ENCODE measurements at places on chromosomes 1 and 21.

DNA sequence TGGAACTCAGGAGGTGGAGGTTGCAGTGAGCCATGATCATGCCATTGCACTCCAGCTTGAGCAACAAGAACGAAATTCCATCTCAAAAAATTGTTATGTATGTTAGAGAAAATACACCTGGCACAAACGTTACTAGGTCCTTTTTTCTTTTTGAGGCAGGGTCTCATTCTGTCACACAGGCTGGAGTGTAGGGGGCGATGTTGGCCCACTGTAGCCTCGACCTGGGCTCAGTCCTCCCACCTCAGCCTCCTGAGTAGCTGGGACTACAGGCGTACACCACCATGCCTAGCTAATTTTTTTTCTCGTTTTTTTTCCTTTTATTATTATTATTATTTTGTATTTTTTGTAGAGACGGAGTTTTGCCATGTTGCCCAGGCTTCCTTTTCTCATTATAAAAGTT, 4.4 kb downstream of the HAX1 start:
- no peak for DNase-seq

DNA sequence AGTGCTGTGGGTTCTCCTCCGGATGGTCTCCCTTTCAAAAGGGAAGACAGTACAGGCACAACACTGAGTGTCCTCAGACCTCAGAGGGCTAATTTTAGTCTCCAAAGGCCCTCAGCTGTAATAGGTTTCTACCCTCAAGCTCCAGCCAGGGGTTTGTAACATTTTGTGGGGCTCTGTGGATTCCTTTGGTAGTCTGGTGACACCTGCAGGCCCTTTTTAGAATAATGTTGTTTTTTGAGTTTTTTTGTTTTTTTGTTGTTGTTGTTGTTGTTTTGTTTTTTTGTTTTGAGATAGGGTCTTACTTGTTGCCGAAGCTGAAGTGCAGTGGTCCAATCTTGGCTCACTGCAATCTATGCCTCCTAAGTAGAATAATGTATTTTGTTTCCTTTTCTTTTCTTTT, 15.0 kb upstream of the TMEM201 start:
- peak; percentile 10 for DNase-seq

- no peak for DNase-seq
Observed at GRCh38 chr1:213050745-213051126, 305 bp upstream of the RPS6KC1 start.

DNA sequence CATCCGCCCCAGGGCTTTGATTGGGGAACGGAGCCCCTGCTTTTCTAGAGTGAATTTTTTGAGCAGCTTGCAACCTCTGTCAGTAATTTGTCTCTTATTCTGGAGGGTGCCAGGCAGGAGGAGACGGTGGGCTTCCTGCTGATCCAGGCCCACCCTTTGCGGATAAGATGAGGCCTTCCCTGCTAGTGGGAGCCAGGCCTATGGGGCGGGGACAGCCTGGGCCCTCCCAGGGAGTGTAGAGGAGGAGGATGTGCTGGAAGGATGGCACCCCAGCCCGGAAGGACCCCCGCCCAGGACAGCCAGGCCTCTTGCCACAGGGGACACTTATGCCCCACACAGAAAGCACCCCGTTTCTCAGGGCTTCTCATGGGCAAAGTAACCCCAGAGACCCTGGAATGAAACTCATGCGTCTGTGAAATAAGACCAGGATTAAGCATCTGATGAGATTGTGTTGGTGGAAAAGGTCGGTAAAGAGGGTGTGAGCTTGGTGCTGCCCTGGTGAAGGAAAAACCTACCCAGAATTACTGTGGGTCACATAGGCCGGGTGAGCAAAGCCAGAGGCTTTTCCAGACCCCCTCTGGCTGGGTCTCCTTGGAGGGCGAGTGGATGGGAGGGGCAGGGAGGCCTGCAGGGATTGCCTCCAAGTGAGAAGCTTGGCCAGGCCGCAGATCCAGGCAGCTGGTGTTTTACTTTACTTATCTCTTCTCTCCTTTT, 118.7 kb downstream of the SIK1 start:
- DNase-seq: no peak

DNA sequence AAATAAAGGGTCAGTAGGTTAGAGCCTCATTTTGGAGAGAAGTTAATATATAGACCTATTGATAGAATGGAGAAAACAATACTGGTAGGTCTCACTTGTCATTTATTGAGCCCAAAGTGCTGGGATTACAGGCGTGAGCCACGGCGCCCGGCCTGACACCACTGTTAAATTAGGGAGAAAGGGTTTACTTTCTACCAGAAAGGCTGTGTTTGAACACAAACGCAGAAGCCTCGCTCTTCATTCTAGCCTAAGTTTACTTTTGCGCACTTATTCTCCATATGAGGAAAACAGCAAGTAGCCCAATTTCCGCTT, 710 bp upstream of the PRPF3 start:
- DNase-seq: peak; percentile 15

DNA sequence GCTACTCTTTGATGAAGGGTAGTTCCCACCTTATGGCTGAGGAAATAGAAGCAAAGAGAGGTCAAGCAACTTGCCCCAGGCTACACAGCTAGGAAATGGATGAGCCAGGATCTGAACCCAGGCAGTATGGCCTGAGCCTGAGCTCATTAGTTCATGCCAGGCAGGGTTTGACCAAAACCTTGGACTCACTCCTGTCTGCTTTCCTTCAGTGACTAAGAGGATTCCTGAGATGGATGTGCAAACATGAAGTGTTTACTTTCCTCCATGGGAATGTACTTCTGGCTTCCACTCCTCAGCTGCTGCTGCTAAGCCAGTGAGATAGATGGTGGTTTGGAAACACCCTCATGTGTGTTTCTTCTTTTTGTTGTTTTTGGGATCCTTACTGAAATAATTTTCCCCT, 35.1 kb upstream of the ERRFI1 start:
- no peak for DNase-seq

- DNase-seq: no peak
Observed at GRCh38 chr1:147664206-147664605, 6.1 kb downstream of the ACP6 start.

DNA sequence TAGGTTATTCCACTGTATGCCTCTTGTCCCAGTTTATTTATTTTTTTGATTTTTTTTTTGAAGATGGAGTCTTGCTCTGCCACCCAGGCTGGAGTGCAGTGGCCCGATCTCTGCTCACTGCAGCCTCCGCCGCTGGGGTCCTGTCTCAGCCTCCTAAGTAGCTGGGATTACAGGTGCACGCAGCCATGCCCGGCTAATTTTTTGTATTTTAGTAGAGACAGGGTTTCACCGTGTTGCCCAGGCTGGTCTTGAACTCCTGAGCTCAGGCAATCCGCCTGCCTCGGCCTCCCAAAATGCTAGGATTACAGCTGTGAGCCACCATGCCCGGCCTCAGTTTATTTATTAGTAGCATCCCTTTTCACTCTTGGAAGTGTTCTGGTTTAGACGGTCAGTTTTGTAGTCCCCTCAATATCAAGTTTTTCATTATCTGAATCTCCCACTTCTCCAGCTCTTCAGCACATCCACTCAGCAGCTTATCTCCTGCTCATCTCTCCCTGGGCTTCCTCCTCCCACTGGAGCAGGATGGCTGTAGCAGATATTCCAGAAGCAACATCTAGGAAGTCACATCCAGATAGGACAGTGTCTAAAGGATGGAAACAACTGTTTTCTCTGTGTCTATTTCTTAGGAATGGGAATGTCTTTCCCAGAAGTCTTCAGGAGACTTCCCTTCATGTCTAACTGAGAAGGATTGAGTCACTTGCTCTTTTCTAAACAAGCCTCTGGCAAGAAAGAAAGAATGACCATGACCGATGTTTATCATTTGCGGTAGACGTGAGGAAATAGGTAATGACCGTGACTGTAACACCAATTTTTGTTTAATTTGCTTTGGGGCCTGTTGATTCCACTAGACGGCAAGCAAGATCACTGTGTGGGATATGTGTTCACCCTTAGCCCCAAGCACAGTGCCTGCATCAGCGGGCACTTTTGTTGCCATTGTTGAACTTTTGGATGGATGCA, 14.4 kb downstream of the CCDC190 start:
- no peak for DNase-seq

DNA sequence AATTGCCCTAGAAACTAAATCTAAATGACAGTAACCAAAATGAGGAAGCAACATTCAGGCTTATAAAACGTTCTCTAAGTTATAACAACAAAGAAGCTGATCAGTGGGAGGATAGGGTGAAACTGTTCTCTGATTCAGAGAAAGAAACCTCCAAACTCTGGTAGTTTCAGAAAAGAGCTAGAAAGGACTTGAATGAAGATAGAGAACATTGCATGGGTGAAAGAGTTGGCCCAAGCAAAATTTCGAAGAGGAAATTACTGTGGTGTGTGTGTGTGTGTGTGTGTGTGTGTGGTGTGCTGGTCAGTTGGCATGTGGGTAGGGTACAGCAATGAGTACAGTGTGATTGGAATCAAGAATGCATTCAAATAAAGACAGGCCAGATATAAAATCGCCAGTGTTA, 16.5 kb upstream of the SPAG17 start:
- DNase-seq: no peak

GRCh38 chr1:173049322-173049633, 1.5 kb downstream of the TNFSF18 start:
- DNase-seq: no peak

GRCh38 chr1:224784265-224785039, 145.0 kb upstream of the DNAH14 start:
- DNase-seq: peak; percentile 60

- no peak for DNase-seq
Observed at GRCh38 chr21:35147439-35147838, 98.3 kb upstream of the RUNX1 start.

GRCh38 chr1:115595279-115596079, 46.3 kb upstream of the VANGL1 start:
- peak; percentile 58 for DNase-seq

DNA sequence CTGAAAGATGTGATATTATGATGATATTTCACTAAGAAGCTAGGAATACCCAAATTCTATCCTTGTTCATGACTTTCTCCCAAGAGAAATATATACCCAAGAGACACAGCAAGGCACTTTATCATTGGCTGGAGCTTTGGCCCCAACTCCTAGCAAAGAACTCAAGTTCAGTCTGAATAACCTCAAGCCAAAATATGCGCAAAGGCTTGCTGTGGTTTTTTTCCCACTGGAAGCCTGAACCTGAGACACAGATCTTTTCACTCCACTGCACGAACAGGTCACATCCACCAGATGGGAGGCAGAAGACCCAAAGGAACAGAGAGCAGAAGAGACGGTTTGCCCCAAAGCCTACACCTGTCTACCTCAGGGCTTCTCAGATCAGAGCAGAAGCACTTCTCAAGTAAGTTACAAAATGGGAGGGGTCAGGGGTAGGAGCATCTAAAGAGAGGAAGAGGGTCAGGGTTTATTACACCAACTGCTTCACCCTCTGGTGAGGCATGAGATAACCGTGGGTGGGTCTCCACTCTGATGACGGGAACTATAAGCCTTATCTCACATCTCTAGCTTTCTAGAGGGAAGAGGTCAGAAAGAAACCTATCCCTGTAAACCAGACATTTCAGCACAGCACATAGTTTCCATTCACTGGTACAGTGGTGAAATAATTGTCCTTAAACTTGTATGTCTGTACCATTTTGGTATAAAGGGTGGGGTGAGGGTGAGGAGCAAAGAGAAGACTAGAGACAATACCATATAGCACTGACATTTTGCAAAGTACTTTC, 17.1 kb upstream of the CDC42BPA start:
- no peak for DNase-seq

GRCh38 chr1:201156819-201157218, 2.5 kb upstream of the TMEM9 start:
- no peak for DNase-seq

DNA sequence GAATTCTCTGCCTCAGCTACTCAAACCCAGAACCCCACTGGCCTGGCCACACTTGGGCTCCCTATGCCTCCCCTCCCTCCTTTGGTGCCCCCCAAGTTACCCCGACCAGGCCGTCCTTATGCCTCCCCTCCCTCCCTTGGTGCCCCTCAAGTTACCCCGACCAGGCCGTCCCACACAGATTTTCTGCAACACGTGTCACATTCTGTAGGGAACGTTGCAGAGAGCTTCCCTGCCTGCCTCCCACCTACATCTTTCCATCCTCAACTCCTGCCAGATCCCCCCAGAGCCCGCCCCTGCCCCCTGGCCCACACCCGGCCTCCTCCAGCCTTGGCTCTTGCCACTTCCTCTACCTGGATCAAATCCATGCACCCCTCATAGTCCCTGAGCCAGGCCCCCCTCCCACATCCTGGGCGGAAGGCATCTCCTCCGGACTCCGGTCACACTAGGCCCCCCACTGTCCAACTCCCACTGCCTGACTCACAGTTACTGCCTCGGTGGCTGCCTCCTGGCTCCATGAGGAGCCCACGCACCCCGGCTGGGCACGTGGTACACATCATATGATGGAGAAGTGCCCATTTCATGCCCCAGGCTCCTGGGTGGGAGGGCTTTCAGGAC, 41.2 kb downstream of the KCNAB2 start:
- no peak for DNase-seq

DNA sequence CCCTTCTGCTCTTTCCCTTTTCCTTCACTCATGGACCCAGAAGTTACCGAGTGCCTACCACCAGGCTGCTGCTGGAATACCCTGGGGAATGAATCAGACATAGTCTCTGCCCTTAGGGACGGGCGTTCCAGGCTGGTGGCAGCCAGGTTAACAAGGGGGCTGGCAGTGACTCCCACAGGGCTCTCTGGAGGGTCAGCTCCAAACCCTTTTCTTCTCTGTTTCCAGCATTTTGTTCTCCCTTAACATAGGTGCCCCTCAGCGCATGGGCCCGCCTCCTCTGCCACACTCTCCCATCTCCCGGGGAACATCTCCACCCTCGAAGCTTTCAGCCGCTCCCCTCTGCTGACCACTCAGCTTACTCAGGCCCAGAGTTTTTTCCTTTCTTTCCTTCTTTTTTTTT, 62.9 kb upstream of the LRP8 start:
- no peak for DNase-seq

GRCh38 chr1:201329286-201329685, 46.0 kb downstream of the PKP1 start:
- DNase-seq: no peak

DNA sequence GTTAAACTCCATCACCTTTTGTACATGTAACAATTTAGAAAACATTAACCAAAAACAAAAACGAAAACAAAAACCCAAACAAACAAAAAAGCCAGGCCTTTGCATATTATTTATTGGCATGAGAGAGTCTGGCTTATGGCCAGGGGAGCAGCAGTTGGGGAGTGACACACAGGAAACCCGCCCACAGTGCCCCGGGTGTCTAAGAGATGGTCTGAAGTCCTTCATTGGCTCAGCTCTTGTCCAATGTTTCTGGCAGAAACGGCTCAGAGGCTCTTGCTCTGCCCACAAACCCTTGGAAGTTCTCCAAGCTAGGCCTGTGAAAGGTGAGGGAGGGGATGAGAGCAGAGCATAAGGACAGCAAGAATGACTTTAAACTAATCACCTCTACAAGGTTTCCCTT, 131.5 kb downstream of the CNIH3 start:
- peak; percentile 91 for DNase-seq

DNA sequence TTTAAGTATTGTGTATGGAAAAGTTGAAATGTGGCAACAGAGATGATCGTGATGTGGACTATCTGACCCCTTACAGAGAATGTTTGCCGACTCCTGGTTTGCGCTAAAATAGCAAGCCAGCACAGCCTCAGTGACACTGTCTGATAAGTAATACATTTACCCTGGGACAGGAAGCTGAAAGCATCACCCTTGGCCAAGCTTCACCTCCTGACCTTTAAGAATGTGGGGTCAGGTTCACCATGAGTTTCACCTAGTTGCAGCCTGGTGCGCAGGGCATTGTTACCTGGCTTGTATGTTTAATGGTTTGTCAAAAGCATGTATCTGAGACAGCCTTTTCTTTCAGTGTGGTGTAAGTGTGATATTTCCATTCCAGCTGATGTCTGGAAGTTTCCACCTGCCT, 29.2 kb downstream of the TRAF5 start:
- DNase-seq: no peak

- DNase-seq: no peak
Observed at GRCh38 chr1:12179676-12180075, 12.9 kb downstream of the TNFRSF1B start.
